Activated T-cell treated with anti-CD3 and anti-CD28 coated beads, Interleukin-2, amount 50 U/mL, for 48 hours (primary cell): ENCODE measurements at places on chromosomes 5 and 9.

DNA sequence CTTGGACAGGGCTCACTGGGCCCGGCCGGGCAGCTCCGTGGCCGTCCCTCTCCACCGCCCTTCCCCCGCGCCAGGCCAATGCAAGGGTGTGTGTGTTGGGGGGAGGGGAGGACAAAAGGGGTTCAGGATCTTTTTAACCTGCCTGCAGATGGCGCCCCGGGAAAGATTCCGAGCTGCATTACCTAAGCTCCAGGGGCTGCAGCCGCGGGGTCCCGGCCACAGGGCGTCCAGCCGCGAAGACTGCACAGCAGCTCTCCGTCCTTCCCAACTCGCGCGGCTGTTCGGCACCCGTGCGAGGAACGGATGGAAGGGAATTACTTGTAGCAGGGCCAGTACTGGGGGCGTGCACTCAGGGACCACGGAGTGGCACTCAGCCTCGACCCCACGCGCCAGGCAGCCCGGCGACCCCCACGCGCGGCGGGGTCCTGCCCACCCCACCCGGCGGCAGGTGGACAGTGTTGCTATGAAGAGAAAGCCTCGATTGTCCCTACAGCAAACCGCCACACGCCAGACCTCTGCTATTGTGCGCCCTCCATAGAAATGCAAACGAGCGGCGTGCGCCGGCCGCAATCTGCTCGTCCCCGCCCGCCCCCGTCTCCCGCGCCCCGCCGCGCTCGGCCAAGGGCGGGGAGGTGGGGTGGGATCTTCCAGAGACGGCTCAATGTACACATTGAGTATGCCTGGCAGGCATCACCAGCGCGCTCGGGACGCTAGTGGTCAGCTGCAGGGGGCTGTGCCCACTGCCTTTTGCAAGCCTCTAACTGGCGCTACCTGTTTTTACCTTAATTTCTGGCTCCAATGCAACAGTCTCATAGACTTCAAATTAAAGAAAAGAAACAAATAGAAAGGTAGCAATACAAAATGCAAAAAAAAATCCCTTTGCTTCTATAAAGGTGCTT lies 796 bp upstream of the GADD45G start:
- peak; percentile 59 for DNase-seq

DNA sequence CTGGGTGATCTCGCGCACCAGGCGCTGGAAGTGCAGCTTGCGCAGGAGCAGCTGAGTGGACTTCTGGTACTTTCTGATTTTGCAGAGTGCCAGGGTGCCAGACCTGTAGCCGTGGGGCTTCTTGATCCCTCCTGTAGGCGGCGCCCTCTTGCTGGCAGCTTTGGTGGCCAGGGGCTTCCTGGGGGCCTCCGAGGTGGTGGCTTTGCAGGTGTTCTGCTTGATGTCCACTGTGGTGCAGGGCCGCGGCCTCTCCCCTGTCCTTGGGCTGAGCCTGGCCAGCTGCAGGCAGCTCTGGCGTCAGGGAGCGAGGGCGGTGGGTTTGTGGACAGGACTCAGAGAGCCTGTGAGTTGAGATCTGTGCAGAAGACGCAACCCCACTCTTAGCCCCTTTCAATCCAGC lies 36.1 kb downstream of the TAF11L14 start:
- DNase-seq = no peak

DNA sequence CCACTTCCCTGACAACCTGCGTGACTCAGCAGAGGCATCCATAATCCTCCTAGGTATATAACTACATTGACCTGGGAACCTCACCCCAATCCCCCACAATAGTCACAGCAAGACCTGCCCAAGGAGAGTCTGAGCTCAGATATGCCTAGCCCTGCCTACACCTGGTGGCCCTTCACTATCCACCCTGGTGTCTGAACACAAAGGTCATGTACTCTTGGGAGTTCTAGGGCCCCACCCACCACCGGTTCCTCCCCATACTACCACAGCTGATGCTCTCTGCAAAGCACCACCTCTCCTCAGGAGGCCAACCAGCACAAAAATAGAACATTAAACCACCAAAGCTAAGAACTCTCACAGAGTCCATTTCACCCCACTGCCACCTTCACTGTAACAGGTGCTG lies 34.8 kb upstream of the CARTPT start:
- DNase-seq = no peak

DNA sequence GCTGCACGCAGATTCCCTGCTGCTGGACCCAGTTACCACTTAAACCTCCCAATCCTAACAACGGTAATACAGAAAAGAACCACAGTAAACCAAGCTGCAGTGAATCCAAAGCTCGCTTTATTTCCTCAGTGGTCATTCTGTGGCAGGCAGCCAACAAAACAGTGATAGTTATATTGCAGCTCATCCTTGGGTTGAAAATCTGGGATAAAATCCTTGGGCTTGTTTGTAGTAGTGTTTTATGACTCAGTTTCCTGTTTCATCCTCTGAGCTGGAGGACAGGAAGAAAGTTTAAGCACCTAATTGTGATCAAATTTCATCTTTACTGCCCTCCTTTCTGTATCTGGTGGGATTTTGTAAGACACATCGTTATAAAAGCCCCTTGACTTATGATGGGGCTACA lies 31.4 kb downstream of the HMGCR start:
- no peak for DNase-seq

DNA sequence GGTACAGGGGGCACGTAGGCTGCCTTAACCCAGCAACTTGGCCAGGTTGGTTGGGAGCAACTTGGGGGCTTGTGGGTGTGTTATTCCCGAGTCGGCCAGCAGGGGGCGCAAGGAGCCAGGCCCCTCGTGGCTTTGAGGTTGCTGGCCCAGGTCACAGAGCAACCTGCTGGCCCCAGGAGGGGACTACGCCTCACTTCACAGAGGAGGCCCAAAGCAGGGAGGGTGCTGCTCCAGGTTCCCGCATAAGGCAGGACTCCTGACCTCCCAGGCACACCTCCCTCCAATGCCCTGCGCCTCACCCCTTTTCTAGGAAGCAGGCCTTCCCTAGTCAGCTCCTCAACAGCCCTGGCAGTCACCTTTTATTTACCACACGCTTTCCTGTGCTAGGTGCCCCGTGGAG lies 18.1 kb downstream of the KYAT1 start:
- peak; percentile 92 for DNase-seq

DNA sequence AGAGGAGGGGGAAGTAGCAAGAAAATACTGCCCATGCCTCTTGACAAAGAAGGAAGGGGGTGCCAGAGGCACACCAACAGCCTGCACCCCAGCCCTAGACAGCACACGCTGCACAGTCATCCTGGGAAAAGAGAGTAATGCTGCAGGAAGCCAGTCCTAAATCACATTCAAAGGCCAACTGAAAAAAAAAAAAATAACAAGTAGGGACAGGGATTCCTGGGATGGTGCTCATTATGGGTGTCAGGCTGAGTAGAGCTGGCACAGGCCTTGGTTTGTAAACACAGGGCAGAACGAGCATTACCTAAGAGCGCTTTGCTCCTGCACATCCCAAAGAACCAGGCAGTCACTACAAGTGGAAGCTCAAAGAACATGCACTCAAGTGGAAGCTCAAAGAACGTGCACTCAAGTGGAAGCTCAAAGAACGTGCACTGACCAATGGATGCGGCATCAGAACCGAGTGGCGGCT lies 7.8 kb downstream of the RAPGEF1 start:
- DNase-seq = peak; percentile 46

DNA sequence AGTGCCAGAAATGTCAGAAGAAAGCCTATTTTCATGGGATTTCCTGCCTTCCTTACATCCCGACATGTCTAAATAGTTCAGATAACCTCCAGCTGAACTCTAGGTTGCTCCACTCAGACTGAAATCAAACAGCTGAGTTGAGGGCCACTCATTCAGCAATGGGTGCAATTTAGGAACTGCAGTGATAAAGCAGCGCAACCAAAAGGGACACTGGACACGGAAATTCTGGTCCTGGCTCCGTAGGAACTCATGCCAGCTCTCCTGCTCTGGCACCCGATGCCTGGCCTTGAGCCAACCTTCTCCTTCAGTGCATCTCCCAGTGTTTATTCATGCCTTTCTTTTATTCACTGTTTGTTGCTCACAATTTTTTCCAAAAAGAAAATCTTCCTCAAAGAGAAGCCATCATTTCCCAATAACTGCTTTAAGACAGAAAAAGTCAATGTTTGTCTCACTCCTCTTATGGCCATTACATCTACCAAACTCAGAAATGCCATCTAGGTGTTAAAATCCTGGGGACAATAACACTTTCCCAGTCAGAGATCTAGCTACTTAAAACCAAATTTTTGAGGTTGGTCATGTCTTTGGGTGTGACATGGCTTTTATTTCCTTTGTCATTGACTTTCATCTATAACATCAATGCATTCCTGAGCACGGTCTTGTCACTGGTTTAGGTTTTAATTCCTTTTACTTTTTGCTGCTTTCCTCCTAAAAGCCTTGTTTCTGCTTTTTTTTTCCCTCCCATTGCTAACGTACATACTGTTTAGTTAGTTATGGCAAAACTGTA lies 126.9 kb downstream of the PDE4D start:
- no peak for DNase-seq

DNA sequence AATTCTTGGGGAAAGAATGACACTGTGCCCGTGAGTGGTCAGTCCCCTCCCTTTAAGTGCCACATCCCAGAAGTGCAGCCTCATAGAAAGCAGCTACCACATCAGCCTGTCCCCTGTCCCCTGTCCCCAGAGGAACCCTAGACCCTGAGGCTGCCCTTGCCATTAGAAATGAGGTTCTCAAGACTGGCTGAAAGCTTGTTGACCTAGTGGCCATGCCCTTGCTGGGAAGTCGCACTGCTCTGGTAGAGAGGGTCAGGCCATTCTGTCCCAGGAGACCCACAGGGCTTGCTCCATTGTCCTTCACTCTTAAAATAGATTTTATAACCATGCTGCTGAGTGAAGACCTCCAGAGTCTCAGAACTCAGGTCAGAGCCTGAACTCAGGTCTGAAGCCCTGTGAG lies 184.5 kb downstream of the RGS3 start:
- DNase-seq = no peak

DNA sequence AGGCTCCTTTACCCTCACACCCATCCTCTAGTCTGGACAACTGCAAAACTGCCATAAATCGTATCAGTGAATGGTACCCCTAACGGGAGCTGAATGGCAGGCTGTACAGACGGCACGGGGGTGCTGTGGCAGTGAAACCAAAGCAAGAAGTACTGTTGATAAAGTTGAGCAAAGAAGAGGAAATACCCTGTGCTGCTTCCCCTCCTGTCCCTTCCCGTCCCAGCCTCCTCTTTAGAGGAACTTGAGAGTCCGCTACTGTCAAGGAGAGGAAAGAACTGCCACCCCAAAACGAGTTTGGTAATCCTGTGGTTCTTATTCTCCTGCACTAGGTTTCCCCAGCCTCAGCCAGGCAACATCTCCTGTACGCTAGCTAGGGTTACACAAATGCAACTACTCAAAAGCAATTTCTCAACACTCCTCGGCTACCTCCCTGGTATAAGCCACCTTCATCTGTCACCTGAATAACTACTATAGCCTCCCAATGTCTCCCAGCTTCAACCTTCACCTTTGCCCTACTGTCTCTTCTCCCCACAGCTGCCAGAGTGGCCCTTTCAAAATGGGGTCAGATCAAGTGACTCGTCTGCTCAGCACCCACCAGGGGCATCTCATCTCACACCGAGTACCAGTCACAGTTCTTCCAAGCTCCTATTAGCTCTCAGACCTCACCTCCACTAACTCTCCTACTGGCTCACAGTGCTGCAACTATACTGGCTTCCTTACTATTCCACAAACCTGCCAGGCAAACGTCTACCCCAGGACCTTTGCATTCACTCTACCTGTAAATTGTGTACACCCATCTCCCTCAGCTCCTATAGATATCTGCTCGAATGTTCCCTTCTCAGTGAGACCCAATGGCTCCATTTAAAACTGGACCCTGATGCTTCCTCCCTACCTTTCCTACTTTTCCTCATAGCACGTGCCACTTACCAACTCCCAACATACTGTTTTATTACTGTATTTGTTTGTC lies 4.1 kb downstream of the GLRX start:
- peak; percentile 59 for DNase-seq

GRCh38 chr9:128105538-128106175 lies 21.9 kb downstream of the PTGES2 start:
- DNase-seq = no peak

GRCh38 chr5:56200971-56201666 lies 32.0 kb downstream of the ANKRD55 start:
- DNase-seq = peak; percentile 65

DNA sequence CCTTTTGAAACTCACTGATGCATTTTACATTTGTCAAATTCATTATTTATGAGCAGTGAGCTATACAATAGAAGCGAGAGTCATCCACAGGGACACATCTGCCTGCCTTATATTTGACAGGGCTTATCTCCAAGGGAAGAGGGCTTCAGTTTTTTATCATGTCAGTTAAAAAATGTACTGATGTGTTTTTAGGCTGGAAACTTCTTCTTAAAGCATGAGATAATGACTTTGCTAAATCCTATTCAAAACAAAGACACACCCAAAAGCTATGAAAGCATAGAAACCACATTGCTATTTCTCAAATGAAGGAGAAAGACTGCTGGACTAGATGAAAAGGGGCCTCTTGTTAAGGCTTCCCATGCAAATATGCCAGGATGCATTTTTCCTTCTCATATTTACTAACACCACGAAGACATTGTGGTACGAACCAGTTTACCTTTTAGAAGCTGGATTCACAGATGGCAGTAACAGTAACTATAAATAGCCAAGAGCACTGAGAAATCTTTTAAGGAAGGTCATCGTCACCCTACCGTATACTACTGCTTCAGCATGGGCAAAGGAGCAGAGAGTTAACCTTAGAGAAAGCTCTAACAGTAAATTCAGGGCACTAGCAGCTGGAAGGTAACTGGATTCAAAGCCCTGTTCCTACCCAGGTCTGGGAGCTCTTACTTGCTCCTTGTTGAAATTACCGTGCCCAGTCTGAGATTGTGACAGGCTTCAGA lies 86.3 kb upstream of the IFNK start:
- no peak for DNase-seq

DNA sequence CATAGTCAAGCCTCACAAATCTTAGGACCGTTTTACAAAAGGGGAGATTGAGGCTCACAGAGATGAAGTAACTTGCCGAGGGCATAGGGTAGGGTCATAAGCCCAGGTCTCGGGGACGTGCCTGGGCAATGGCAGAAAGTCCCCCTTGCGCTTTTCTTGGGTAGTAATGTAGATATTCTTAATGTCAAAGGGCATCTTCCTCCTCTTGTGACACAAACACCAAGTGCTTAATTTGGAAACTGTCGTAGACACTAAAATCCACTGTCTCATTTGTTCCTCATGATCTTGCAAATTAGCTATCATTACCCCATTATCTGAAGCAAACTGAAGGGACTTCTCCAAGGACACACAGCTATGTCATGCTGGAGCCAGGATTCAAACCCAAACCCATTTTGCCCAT lies 180.8 kb downstream of the GAS1 start:
- DNase-seq = no peak

- DNase-seq = no peak
Observed at GRCh38 chr9:131234799-131235479, 41.4 kb downstream of the FAM78A start.

- no peak for DNase-seq
Observed at GRCh38 chr9:101923451-101923850, 185.0 kb upstream of the GRIN3A start.

DNA sequence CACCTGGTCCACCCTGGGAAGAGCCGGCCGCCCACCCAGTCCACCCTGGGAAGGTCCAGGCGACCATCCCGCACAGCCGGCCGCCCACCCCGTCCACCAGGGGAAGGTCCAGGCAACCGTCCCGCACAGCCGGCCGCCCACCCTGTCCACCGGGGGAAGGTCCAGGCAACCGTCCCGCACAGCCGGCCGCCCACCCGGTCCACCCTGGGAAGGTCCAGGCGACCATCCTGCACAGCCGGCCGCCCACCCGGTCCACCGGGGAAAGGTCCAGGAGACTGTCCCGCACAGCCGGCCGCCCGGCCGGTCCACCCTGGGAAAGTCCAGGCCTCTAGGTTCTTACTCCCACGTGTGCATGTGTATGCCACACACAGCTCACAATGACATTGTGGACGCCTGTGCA lies 6.7 kb upstream of the QSOX2 start:
- no peak for DNase-seq
